ENCODE measurements at places on chromosomes 11 and 22. TPM values are rescaled to one million over a fixed set of nuclear protein-coding genes. Genes with fewer than 3 reads are reported as not detected.

Gene OR5A1
- total RNA-seq: not detected

Gene MS4A4A
- total RNA-seq: not detected

Gene ARHGAP42
- 11.5 TPM for total RNA-seq

Gene NXPE4
- not detected for total RNA-seq

Gene FOLH1
- total RNA-seq: not detected

Gene PANX3
- total RNA-seq: not detected

Gene MMP3
- total RNA-seq: 54.4 TPM

Gene THY1
- total RNA-seq: 162 TPM

Gene TSPAN32
- under 0.01 TPM for total RNA-seq

Gene P2RY2
- under 0.01 TPM for total RNA-seq

Gene MB
- total RNA-seq: not detected

Gene TSSK2
- total RNA-seq: not detected

Gene OR4C16
- total RNA-seq: not detected

Gene DEFB131B
- total RNA-seq: not detected

Gene OR4D5
- not detected for total RNA-seq

Gene TTC28
- 31.4 TPM for total RNA-seq

Gene OLFML1
- 4.2 TPM for total RNA-seq

Gene ABCG4
- under 0.01 TPM for total RNA-seq

Gene CYP2D6
- 0.25 TPM for total RNA-seq

Gene ARFGAP3
- 82.7 TPM for total RNA-seq

Gene SLC22A6
- total RNA-seq: not detected

Gene PTDSS2
- total RNA-seq: 46.3 TPM

Gene DDI1
- total RNA-seq: not detected

Gene ISX
- total RNA-seq: not detected

Data from uterine smooth muscle cell (primary cell).